Activated T-cell treated with anti-CD3 and anti-CD28 coated beads, Interleukin-2, amount 50 U/mL, for 24 hours (primary cell): ENCODE measurements at places on chromosomes 12 and 14.

DNA sequence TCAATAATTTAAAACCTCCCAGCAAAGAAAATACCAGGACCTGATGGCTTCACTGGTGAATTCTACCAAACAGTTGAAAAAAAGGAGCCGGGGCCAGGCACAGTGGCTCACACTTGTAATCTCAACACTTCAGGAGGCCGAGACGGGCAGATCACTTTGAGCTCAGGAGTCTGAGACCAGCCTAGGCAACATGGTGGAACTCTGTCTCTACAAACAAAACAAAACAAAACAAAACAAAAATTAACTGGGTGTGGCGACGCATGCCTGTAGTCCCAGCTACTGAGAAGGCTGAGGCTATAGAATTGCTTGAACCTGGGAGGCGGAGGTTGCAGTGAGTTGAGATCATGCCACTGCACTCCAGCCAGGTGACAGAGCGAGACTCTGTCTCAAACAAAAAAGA is 13.7 kb upstream of the TROAP start:
- no peak for DNase-seq

DNA sequence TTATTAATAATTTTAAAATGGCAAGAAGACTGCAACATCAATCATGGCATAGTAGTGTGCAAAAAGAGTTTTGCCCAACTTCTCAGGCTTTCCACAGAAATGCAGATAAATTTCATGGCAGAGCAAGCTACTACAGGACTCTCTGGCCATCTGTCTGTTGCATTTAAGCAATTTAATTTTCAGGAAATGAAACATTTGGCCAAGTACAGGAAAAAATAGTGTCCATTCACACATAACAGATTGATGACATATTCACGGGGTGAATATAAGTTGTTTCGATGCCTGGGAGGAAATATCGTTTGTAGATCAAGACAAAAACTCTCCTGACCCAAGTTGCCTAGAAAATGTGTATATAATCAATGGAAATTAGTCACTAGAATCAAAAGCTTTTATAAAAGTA is 324.0 kb downstream of the PRKD1 start:
- no peak for DNase-seq

DNA sequence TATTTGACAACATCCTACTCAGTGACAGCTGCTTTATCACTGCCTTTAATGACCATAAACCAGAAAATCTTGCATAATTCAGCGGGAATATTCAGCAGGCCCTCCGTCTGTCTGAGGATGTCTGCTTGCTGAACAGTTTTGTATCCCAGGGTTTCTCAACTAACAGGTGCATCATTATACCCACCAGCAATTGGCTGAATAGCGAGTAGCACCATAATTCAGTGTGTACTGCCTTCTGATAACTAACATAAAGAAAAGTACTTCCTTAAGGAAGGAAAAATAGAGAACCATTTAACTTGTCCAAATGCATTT is 680.1 kb downstream of the GALC start:
- DNase-seq, result no peak

DNA sequence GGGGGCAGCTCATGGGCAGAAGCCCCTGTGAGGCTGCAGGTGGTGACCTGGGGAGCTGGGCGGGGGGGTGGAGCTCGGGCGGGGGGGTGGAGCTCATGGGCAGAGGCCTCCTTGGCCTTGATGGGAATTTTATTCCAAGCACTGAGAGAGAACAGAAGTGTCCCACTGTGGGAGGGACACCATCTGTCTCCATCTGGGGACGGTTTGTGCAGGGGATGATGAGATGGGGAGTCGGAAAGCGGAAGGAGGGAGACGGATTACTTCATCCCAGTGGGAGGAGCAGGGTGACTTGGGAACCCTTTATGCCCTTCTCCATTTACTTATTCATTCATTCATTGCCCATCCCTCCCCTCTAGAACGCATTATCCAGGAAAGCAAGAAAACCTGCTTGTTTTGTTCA is 304.7 kb downstream of the ADGRD1 start:
- DNase-seq, result no peak

DNA sequence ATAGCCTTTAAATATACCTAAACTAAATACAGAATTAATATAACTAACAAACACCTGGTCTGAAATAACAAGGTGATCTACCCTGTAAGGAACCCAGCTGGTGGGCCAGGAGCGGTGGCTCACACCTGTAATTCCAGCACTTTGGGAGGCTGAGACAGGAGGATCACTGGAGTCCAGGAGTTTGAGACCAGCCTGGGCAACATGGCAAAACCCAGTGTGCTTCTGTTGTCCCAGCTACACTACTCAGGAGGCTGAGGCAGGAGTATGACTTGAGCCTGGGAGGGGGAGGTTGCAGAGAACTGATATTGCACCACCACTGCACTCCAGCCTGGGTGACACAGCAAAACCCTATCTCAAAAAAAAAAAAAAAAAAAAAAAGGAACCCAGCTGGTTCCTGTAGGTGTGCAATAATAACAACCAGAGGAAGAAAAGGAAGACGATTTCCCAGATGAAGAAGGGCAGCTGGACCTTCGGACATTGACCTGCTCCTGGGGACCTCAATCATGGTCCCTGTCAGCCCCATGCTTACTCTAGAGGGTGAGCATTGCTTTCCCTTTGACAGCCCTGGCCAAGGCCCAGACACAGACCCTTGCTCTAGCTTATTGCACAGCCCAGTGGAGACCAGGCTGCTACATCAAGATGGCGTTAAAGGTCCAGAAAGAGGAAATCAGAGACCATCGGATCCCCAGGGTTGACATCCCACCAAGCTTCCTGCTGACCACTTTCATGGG is 5.4 kb downstream of the FOS start:
- DNase-seq, result no peak

- no peak for DNase-seq
Measured at GRCh38 chr12:1910468-1910867, 8.0 kb downstream of the CACNA2D4 start.

GRCh38 chr14:48490756-48491155 is 815.4 kb upstream of the MDGA2 start:
- DNase-seq, result no peak

DNA sequence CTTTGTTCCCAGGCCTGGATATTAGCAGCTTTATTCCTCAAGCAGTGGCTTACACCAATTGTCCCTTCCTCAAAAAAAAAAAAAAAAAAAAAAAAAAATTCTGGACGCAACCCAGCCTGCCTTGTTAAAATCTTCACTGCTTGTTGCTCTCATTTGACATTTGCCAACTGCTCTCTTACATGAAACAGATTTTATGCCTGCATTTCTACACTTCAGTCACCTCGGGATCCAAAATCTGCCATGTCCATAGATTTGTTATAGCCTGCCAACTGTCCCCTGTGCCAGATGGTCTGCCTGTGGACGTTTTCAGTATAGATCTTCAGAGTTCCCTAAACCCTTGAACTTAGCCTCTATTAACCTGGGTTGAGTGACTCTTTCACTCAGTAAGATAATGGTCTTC is 651.5 kb downstream of the FSCB start:
- DNase-seq, result no peak

DNA sequence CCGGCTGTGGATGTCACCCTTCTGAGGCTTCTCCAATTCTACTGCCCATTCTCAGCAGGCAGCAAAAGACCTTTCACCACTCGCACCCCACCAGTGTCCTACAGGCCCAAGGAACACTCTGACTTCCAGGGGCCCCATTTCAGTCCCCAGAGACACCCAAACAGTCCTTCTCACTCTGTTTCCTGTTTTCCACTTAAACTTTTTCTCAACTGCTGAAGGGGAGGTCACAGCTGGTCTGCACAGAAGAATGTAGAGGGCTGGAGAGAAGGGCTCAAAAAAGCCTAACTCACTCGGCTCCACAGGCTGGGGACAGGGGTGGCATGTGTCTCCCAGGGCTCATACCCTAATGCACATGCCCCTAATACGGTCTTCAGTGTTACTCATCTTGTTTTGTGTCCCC is 4.2 kb upstream of the DTX1 start:
- no peak for DNase-seq

GRCh38 chr12:82411546-82412230 is 53.4 kb downstream of the METTL25 start:
- DNase-seq, result no peak

GRCh38 chr12:32131666-32132065 is 25.0 kb downstream of the BICD1 start:
- no peak for DNase-seq
